Stimulated activated CD4-positive, alpha-beta T cell treated with anti-CD3 and anti-CD28 coated beads, Interleukin-12 subunit alpha, Interleukin-12 subunit beta, amount 100 ng/mL, for 48 hours (primary cell): ENCODE measurements at places on chromosomes 7 and 10.

DNA sequence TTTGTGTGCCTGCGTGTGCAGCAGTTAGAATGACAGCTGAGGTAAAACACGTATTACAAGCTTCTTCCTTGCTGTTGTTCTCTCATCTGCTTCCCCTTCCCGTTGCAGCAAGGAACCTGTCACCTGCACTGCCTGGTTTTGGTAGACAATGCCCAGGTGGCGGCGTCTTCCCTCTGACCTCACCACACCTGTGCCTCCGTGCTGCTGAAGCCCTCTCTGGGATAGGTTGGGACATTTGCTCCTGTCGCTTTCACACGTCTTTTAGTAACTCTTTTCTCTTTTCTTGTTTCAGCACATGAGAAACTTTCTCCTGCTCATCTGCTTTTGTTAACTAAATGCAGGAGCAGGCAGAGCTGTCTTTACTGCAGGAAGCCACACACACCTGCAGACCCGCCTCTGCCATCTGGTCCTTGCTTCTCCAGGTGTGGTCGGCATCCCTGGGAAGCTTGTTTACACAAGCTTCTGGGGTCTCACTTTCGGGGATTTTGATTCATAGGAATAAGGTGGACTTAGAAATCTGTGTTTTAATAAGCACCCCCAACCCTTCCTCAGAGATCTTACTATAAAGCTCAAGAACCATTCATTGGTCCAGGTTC is 60.7 kb upstream of the EXOC6 start:
- DNase-seq = no peak

DNA sequence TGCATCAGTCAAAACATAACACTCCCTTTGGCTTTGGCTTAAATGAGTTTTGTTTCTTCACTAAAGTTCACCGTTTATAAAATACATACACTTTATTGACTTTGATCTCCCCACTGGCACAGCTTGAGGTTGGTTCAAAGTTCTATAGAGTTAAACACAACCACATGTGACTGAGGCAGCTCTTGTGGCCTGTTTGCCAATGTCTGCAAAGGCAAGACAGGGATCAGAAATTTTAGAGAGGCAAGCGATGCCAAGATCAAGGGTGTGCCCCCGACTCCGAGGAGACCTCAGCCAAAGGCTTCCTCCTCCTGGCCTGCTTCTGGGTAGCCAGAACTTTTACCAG is 129.8 kb upstream of the JCAD start:
- DNase-seq = no peak

- no peak for DNase-seq
These were observed 412.7 kb upstream of the SORCS1 start for GRCh38 chr10:107577221-107577620.

DNA sequence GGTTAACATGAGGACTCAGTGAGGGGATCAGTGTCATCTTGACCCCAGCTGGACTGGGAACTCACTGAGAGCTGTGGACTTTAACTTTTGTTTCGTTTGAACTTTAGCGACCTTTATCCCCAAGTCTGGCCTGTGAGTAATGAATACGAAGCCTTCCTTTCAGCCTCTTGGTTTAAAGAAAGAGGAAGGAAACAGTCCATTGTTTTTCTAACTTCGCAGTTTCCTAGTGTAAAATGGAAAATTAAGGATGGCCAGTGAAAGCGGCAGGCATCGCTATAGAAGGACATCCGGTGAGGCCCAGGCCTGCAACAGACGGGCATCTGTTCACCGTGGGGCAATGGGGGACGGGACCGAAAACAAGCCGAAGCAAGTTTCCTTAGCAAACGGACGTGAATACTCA is 44.1 kb upstream of the ADO start:
- DNase-seq = no peak

DNA sequence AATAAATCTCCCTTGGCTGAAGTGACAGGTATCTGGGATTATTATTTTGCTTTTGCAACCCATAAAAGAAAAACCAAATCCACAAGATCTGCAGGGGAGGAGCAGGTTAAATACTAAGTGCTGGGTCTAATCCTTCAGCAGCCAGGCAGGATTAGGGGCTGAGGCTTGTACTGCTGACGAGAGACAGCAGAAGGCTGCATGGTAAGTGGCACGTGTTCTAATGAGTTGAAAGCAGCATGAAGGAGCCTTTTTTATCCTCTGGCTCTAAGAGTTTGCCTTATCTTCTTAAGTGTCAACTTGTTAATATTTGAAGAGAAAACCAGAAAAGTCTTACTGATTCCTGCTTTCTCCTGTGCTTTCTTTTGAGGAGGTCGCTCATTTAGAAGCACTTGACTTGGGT is 50.0 kb downstream of the LYZL2 start:
- DNase-seq = no peak

GRCh38 chr7:16261654-16262053 is 159.7 kb downstream of the CRPPA start:
- no peak for DNase-seq

- DNase-seq = peak; percentile 29
These were observed 69.0 kb upstream of the VOPP1 start for GRCh38 chr7:55641273-55641691.

- no peak for DNase-seq
These were observed 171.9 kb downstream of the GRID1 start for GRCh38 chr10:86194684-86195083.

DNA sequence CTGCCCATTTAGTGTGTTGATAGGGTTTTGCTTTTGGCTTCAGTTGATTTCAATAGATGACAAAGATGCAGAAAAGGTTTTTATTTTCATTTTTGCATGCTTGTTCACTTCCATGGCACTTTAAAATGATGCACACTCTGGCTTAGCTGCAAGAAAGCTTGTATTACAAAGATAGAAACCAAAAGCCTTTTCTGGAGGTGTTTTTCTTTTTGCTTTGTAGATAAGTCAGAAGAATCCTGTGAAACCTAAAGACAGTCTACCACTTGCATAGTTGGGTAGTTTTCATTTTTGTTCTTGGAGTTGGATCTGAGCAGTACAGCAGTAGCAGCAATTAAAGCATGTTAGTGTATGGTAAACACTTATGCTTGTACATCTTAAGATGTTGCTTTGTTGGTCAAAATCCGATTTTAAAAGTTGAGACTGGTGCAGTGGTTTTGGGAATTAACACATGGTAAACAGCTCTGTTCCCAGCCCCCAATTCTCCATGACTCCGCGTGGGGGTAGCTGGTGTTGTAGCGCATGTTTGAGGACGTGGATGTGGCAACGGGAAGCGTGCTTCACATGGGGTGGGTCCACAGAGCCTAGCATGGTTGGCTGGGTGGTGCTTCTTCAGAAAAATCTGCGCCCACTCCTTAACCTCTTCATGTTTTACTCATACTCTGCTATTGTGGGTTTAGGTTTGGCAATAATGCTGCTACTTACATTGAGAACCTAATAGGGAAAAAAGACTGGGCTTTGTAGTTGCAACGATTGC is 19.8 kb downstream of the CCNY start:
- DNase-seq = peak; percentile 41

GRCh38 chr7:94389381-94389780 is 5.3 kb upstream of the COL1A2 start:
- no peak for DNase-seq

GRCh38 chr10:44569193-44570091 is 184.5 kb upstream of the CXCL12 start:
- DNase-seq = no peak

DNA sequence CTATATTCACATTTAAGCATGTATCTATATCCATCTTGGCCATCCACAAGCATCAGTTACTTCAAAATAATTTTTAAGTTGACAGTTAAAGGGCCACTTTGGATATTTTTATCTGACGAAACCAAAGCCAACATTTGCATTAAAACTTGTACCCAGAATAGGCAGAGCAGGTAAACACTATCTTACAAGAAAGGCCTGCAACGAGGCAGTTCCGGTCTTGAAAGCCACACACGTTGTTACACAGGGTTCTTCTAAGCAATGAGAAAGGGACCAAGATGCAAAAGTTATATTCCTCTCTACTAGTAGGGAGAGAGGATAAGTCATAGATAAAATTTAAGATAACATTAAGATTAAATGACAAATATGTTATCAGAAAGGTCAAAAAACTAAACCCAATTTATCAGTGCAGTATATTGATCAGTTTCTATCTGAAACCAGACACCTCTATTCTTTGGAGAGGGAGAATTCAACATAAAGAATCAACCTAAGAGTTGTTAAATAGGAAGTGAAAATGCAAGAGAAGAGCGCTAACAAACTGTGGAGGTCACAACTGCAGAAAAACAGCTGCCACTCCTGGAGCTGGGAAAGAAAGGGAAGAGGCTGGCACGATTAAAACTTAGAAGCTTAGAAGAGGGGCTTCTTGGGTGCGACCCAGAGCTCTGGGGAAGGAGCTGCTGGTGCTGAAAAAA is 701.3 kb downstream of the TNS3 start:
- no peak for DNase-seq

GRCh38 chr10:33015761-33016547 is 57.9 kb upstream of the ITGB1 start:
- no peak for DNase-seq

- DNase-seq = no peak
These were observed 38.1 kb downstream of the USP54 start for GRCh38 chr10:73552819-73553715.

DNA sequence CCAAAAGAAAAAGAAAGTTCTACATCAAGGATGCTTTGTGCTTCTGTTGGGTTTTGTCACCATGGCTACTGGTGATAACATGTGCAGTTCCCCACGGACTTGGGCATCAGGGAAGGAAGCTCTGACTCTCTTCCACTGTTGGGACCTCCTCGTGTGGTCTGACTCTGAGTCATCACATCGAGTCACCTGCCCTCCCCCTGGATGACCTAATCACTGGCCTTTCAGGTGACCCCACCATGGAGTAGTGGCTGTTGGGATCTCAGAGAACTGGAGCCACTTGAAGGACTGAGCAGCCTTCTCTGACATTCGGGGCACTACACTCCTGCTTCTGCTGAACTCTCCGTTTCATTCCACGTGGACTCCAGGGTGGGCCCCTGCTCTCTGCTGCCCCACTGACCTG is 60.8 kb upstream of the DOCK1 start:
- no peak for DNase-seq
